ENCODE measurements at places on chromosomes 12 and 14.

DNA sequence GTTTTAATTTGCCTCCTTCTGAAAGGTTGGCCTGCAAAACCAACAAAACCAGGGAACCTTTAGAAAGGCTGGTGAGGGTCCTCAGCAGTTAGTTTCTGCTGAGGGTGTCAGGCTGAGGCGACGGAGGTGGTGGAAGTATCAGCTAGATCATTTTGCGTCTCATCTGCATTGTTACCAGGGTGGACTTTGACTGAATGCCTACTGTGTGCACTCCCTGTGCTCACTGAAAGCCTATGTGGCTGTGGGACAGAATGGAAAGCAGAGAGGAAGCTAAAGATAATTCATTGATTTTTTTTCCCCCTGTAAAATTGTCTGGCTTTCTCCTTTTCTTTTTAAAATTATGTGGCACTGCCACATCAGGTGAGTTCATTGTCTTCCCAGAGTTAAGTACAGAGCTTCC, 68.4 kb upstream of the SRSF5 start:
- DNase-seq = no peak

- DNase-seq = no peak
Observed at GRCh38 chr14:93970585-93970964, 5.8 kb downstream of the ASB2 start.

DNA sequence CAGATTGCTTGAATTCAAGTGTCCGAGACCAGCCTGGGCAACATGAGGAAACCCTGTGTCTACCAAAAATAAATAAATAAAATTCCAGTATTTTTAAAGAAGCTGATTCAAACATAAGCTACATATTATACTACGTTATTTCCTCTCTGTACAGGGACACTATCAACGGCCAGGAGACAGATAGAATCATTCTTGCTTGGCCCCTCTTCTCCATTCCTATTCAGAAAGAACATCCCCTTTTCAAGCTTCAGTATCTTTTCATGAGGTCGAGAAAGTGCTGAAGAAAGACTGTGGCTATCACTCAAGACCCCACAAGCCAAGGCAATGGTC, 314 bp upstream of the DHRS7 start:
- DNase-seq = no peak

GRCh38 chr14:90287791-90288190, 31.4 kb downstream of the PSMC1 start:
- no peak for DNase-seq

DNA sequence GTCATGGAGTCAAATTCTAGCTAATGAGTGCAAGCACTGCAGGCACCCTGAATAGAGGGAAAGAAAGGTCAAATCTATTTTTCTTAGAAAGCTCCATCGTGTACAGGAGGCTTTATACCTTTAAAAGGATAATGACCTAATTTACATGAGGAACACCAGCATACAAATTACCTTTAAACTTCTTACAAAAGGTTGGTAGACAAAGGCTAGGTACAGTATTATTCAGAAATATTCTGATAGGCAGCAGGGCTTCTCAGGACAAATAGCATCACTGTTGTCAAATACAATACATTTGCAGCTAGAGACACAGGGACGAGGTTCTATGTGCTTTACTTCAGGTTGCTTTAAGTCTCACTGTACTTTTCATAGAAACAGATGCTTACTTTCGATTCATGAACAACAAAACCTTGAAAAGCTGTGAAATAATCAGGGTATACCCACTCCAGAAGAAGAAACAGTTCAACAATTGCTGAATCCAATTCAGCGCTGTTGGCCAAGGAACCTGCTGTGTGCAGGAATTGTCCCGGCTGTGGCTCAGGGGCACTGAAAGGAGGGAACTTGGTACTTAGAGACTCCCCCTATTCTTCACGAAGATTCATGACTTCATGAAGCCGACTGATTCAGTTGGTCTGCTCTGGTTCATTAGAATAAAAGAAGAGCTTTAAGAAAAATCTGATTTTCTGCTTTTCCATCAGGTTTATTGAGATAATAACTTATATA, 252.9 kb downstream of the PRKD1 start:
- DNase-seq = no peak

DNA sequence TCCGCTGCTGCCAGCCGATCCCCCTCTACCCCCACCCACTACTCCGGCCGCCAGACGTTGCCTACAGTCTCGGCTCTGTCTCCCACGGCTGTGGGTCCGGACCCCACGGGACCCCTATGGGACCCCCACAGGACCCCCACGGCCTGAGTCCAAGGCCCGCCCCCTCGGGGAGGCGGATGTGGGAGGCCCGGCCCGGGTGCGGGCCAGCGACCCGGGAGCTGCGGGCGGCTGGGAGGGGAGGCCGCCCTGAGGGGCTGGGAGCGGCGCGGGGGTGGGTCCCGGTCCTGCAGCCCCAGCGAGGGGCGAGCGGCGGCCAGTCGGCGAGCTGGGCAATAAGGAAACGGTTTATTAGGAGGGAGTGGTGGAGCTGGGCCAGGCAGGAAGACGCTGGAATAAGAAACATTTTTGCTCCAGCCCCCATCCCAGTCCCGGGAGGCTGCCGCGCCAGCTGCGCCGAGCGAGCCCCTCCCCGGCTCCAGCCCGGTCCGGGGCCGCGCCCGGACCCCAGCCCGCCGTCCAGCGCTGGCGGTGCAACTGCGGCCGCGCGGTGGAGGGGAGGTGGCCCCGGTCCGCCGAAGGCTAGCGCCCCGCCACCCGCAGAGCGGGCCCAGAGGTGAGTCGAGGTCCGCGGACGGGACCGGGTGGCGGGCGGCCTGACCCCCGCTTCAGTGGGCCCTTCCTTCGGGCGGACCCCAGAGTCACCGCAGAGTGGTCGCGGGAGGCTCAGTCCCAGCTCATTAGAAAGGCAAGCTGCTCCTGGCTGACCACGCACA, at the start of gene ACVRL1:
Gene ACVRL1 (plus strand): TSS at position 422 of the 773 bp plus-strand sequence. CDS start 4,971 bp downstream, outside the sequence.
- peak; percentile 43 for DNase-seq

DNA sequence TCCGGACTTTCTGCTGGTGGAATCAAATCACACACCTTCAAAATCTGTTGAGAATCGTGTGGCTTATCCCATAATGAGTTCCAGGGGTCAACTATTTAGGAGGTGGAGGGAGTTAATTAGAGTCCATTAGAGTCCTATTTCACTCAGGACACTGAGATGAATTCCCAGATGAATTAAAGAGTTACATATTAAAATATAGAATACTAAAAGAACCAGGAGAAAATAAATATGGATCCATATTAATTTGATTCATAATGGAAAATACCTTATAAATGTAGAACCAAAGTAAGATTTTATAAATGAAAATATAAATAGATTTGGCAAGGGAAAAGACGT, 44.6 kb upstream of the C14orf132 start:
- DNase-seq = no peak

- DNase-seq = no peak
Observed at GRCh38 chr14:52683985-52684520, 11.3 kb downstream of the ERO1A start.

- DNase-seq = no peak
Observed at GRCh38 chr14:95287176-95287754, 32.4 kb downstream of the CLMN start.

- DNase-seq = no peak
Observed at GRCh38 chr12:104600036-104600712, 143.4 kb downstream of the CHST11 start.

DNA sequence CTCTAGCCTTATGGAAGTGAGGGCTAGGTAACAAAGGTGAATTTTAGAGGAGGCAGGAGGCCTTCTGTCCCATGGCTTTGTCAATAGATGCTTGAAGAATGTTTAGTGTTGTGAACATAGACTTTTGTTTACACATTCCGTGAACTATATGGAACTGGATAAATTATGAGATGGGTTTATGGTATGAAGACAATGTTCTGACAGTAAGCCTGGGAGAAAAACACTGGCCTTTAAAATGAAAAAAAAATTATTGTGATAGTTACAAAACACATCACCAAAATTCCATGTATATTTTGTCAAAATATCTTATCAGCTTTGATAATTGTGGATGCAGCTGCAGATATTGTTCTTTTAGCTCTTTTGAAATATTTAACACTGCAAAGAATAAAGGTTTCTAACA, 251.5 kb upstream of the DCN start:
- DNase-seq = no peak

- no peak for DNase-seq
Observed at GRCh38 chr14:54590481-54590880, 23.6 kb downstream of the SAMD4A start.

DNA sequence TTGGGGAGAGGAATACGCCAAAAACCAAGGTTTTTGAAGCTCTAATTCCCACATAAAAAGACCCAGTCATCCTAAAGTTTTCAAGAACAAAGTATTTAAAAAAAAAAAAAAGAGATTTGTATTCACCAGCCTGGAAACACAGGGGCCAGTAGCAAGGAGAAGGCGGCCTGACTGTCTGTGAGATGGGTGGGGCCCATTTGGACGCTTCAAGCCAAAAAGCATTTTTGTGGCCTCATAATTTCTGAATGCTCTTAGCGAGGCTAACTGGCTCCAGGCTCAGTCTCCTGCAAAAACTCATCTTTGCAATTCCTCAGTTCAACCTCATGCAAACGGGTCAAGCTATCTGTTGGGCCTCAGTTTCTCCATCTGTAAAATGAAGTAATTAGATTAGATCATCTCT, 514.1 kb downstream of the MED13L start:
- peak; percentile 77 for DNase-seq

- DNase-seq = peak; percentile 85
Observed at GRCh38 chr12:8032242-8033152, at the start of gene FOXJ2. FOXJ2 (plus strand) TSS chr12:8032716; CDS start chr12:8039833, 7,117 bp downstream.

DNA sequence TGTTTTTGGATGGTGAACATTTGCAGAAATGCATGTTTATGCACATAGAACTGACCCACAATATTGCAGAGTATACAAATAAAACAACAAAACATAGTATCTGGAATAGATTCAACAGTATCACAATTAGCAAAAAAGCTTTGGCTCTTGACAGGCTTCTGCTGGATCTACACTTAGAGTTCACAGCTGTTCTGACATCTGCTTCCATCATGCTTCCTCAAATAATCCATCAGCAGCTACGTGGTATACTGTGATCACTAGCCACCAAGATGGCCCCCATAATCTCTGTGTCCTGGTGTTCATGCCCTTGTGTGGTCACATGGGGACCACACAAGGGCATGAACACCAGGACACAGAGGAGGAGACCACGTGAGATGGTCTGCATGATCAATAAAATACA, 166.6 kb upstream of the CCDC198 start:
- no peak for DNase-seq

DNA sequence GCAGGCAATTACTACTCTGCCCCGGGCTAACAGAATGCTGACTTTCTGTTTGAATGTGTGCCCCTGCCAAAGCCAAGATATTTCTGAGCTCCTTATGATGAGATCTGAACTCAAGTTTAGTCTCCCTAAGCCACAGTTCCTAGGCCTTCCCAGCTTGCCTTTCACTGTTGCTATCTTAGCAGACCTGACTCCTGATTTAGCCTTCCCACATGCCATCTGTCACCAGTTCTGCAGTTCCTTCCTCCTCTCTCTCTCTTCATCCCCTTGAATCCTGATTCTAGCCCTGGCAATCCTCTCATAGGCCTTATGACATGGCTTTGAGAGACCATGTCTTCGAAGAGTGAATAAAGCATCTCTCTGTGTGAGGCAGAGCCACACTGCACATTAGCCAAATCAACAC, 12.5 kb upstream of the SAMD4A start:
- no peak for DNase-seq

DNA sequence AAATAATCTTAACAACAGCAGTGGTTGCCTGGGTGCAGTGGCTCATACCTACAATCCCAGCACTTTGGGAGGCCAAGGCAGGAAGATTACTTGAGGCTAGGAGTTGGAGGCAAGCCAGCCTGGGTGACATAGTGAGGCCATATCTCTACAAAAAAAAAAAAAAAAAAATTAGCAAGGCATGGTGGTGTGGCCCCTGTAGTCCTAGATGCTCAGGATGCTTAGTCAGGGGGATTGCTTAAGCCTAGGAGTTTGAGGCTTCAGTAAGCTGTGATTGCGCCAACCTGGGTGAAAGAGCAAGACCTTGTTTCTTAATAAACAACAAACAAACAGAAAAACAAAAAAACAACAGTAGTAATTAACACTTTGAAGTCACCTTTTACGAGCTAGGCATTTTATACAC, 642 bp upstream of the ACSM4 start:
- no peak for DNase-seq

DNA sequence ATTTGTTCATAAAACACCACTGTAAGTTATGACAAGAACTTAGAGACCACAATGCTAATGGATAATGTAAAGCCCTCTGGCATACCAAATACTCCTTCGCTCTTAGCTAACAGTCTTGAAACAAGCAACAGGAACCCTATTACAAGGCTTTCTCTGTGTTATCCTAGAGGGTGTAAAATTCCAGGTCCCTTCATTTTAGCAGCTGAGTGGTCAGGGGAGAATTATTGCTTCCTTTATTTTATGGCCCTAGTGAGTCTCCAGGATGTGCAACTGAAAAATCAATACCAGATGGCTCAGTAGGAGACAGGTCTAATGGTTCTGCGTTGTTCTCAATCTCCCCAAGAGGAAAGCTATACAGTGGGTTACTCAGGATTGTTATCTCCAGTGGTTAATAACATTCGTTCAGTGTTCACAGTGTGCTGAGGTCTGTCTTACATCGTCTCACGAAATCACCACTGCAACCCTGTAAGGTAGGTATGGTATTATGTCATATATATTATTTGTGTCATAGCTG, 172.7 kb upstream of the CNOT2 start:
- peak; percentile 5 for DNase-seq

DNA sequence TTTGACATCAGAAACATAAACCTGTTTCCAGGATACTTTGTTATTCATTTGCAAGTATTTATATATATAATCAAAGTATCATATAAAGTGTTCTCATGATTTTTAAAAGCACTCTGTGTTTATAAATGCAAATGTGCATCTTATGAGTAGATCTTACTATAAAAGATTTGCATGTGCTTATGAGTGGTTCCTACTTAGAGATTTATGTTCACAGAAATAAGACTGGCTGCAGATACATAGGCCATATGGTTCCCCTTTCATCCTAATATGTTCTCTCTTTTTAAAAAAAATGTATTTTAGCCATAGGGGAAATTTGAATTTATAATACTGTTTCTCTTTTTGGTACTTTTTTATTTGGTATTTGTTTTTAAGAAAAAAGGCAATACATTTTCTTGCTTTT, 174.2 kb downstream of the ESR2 start:
- no peak for DNase-seq

DNA sequence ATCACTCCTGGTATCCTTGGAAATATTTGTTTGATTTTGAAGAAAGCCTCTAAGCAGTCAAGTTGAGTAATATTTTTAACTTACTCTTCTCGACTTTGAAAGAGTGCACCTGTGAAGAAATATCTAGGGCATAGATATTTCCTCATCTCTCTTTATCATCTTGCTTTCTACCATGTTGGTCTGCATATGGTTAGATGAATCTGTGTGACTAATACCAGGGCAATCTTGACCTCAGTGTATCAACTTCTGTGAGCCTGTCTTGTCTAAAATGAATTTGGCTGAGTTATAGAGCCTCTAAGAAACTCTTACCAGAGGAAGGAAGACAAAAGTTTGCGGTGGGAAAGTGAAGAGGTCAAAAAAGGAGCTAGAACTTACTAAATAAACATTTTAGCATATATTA, 68.4 kb downstream of the SYT1 start:
- DNase-seq = no peak
